ENCODE measurements at places on chromosomes 7 and 10.
A peak's percentile ranks its signal among the peaks of the same experiment; 100 is the strongest.

DNA sequence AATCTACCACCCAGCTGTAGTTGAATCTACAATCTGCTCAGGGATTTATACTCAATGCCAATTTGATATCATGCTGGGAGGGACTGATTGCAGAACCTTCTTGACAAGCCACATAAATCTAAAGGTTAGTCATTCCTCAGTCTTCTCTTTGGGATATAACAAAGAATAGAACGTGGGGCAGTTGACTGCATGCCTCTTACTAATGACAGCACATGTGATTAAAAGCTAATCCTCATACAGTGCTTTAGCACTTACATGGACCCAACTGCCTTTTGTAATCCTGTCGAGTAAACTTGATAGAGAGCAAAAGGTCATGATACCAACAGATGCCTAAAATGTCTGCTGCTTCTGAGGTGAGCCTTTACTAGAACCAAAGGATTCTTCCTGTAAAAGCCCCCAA is 12.3 kb downstream of the KLHL7 start:
- no peak for DNase-seq

DNA sequence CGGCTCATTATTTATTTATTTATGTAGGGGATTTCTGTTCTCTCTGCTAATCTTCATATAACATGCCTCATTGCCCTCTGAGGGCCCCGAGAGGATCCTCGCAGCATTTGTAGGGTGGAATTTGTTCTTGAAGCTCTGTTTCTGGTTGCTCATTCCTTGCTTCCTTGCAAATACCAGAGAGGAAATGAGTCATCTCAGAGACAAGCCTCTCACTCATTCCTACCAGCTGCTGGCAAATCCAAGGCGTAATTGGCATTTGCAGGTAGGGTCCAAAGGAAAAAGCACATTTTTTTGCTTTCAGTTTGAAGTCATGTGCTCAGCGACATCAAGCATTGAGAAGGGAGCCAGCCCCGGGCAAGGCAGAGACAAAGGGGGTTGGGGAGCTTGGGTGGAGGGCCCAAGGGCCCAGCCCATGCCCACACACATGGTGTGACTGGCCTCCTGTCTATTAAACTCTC is 501.6 kb downstream of the GALNT17 start:
- no peak for DNase-seq

DNA sequence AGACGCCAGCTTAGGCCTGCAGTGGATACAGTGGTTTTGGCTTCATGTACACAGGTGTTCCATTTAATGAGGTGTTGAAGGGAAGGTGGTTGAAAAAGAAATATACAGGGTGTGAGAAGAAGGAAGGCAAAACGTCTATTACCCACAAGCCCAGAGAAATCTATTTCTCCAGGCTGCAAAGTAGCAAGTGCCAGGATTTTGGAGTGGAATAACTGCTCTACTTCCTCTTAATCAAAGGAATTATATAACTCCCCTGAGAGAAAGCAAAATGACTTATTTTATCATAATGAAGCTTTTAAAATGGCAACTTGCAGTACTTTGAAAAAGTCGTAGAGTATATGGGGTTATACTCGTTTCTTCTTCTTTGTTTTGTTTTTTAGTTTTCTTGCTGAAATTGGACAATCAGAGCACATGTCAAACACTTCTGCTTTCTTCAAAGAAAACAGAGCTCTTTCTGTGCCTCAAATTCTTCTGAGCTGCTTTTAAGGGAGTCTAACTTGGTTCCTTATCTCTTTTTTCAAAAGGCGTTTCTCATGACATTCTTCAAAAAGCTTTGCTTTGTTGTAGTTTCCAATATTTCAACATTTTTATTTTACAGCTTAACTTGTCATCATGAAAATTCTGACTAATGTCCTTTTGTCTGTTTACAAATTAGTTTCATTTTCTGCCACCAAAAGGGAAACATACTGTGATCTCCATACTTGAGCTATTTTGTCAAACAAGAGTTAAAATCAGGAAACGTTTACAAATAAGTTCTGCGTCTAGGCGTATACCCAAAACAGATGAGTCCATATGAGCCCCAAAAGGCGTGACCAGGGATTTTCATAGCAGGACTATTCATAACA is 289.7 kb downstream of the FRMD4A start:
- DNase-seq = no peak

GRCh38 chr10:77560471-77560870 is 77.1 kb downstream of the KCNMA1 start:
- DNase-seq = no peak

DNA sequence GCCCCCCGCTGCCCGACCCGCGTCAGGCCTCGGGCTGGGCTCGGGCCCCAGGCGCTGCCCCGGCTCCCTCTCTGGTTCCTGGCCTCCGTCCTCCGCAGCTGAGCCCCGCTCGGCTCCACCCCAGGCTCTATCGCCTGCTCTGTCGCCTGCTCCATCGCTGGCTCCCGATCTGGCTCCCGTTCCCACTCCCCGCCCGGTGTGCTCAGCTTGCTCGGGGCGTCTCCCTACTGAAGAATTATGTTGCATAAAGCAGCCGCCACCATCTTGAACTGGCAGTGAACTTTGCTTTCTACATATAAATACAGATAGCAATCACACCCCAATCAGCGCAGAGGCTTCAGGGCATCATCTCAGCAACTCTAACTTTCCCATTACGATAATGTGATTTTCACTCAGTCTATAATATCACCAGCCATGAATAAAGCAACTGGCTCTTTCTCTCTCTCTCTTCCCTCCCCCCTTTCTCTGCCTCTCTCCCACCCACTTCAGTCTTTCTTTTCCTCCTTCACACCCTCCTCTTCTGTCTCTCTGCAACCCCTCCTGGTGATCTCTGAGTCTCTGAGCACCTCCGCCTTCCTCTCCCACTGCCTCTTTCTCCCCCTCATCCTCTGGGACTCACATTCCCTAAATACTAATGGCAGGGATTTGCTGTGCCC is 43.3 kb upstream of the BTRC start:
- DNase-seq = no peak

DNA sequence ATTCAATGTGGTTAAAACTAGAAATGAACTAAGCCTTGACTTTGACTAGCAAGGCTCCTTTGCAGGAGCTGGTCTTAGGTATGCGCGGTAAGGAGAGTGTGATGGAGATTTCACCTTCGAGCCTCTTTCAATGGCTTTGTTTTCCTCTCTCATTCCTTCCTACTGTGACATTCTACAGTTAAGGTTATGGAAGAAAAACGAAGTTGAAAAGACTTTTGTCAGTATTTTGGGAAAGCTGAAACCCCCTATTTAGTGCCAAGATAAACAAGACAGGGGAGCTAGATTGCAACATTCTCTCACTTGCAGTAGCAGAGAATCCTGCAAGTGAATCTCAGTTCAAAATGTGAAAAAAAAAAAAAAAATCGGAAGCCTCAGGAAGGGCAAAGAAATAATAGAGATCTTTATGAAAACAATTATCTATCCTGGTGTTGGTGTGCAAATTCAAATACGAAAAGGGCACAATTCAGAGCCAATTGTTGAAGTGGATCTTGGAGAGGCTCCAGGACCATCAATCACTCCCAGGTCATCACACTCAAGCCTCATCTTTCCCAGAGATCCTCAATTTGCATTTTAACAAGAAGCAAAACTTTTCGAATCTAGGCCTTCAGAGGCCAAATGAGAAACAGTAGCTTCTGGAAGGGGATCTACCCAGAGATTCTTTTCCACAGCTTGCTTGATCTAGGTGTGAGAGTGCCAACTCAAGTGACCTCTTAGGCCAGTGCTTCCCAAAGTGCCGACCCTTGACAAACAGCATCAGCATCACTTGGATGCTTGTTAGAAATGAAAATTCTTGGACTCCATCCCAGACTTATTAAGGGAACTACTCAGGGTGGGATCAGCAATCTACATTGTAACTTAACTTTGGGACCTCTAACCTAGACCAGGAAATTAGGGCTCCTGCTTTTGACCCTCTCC is 163.8 kb downstream of the INHBA start:
- DNase-seq = no peak

- DNase-seq = peak; percentile 60
These were observed 36.8 kb upstream of the HSPA12A start for GRCh38 chr10:116779076-116779687.

All from sciatic nerve (tissue), 2 donors.